ENCODE measurements at places on chromosomes 6 and 20.

DNA sequence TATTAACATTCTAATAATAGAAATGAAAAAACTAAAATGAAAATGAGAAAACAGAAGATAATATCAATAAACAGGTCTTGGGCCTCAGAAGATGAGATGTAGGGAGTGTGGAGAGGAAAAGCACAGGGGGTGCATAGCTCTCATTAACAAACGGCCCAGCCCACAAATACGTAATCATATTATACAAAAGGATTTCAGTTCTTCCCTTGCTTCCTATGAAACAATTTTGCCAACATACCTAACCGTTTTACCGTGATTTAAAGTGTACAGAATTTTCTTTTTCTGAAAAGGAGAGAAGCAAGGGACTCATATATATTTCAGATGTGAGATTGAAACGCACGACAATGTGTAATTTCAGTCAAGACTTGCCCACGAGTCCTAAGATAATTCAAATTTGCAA lies 136.0 kb downstream of the HFE start:
- DNase-seq = no peak

GRCh38 chr6:149445095-149445466 lies 39.7 kb downstream of the ZC3H12D start:
- DNase-seq = no peak

DNA sequence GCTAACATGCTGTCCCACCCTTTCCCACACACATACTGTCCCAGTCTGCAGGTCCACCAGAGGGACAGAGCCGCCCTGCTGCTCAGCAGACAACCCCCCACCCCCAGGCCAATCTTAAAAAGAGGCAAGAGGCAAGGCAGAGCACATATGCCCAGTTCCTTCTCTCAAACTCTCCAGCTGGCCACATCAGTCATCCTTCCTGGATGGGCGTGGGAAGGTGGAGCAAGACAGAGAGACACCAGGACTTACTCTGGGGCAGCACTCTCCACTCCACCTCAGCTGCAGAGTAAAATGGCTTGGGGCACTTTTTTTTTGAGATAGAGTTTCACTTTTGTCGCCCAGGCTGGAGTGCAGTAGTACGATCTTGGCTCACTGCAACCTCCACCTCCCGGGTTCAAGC lies 10.8 kb downstream of the MOCS3 start:
- no peak for DNase-seq

DNA sequence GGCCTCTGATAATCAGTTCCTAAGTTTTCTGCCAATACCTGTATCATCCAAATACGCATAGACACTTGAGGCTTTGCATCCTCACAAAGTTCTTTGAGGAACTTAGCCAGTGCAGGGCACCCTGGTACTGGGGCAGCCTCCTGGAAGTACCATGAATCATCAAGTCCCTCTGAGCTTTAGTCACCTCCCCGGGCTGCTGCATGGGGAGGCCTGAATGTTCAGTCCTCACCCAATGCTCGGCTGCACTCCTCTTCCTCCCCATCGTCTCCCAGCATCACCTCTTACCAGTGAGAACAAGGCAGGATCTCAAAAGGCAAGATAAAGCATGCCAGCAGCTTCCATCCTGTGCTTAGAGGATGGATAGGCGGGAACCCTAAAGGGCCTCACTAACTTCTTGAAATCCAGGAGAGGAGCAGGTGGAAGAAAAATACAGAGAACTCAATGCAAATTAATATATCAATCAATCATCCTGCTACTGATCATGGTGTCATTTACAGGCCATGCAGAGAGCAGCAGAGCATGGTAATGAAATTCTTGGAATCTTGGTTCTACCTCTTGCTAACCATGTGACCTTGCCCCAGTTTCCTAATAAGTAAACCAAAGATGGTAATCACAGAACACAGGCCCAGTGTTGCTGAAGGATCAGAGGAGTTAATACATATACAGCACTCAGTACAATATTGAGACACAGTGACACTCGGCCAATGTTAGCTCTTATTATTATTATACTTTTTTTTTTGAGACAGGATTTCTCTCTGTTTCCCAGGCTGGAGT lies 4.7 kb upstream of the CCN6 start:
- DNase-seq = no peak

- no peak for DNase-seq
Measured at GRCh38 chr20:43198607-43199006, 8.9 kb upstream of the PTPRT start.

- DNase-seq = no peak
Measured at GRCh38 chr6:26452631-26453235, 5.0 kb upstream of the BTN2A1 start.

GRCh38 chr6:52505726-52506409 lies 71.0 kb downstream of the TRAM2 start:
- DNase-seq = no peak

DNA sequence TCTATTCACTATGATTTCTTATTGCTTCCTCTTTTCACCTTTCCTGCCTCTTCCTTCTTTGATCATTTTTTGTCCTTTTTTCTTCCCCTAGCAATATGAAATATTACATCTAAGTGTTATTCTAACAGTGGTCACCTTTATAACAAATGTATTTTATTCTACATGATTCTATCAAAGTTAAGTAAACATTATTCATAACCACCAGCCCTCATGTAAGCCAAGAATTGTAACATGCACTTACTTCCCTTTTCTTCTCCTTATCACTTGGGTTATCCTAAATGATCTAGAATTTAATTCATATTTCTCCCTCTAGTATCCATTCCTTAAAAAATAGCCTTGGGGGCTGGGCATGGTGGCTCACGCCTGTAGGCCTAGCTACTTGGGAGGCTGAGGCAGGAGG lies 88.3 kb upstream of the SLC22A23 start:
- no peak for DNase-seq

- DNase-seq = no peak
Measured at GRCh38 chr6:6686176-6686575, 97.7 kb downstream of the LY86 start.

DNA sequence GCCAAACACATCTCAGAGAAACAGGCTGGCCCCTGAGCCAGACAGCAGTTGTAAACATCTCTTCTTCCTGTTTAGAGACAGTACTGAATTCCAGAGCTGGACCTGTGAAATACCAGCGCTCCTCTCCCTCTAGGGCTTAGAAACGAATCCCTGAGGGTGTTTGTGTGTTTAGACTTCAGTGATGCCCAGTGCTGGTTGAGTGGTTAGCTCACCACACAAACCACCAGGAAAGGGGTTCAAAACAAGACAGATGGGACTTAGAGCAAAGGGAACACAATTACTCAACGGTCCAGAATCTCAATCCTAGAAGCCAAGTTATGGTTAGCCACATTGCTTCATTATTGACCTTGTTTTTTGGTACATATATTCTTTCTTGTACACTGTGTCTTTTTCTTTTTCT lies 108.7 kb upstream of the TMEM170B start:
- no peak for DNase-seq

GRCh38 chr6:161274488-161274858 lies 612 bp upstream of the AGPAT4 start:
- DNase-seq = no peak

- DNase-seq = peak; percentile 72
Measured at GRCh38 chr6:16136091-16136490, 7.2 kb downstream of the MYLIP start.

- no peak for DNase-seq
Measured at GRCh38 chr6:166767230-166767629, 140.2 kb upstream of the RPS6KA2 start.

- no peak for DNase-seq
Measured at GRCh38 chr20:48959899-48960550, 38.5 kb downstream of the ARFGEF2 start.

- no peak for DNase-seq
Measured at GRCh38 chr20:34859826-34860545, 12.7 kb downstream of the GGT7 start.

- peak; percentile 37 for DNase-seq
Measured at GRCh38 chr20:63947638-63948456, 8.4 kb downstream of the UCKL1 start.

DNA sequence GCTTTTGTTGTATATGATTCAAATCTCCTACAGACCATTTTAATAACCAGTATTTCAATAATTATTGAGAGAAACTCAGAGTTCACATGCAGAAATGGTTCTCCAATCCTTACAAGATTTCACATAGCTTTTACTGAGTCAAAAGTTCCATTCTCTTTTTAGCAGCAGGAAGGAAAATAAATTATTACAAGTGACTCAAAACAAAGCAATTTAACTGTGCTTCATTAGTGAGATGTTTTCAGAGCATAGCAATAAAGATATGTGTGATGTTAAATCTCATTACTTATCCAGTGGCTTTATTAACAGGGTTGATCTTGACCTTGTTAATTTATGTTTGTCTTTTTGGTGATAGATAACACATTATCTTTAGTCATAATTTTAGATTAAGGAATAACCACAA lies 22.0 kb downstream of the KIF13A start:
- DNase-seq = no peak

DNA sequence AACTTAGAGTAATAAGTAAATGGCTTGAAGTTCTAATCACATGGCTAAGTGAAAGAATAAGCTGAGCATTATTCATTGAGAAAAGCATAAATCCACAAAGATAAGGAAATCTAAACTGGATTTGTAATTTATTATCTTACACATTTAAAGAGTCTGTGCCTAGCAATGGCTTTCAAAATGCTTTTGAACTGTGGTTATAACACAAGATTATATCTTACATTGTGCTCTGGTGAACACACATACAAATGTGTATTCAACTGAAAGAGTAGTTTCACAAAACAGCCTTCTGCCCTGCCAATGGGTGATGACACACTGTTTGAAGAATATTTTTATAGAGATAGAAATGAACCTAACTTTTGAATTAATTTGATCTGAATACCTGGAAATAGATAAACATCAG lies 83.3 kb downstream of the AFDN start:
- DNase-seq = no peak

DNA sequence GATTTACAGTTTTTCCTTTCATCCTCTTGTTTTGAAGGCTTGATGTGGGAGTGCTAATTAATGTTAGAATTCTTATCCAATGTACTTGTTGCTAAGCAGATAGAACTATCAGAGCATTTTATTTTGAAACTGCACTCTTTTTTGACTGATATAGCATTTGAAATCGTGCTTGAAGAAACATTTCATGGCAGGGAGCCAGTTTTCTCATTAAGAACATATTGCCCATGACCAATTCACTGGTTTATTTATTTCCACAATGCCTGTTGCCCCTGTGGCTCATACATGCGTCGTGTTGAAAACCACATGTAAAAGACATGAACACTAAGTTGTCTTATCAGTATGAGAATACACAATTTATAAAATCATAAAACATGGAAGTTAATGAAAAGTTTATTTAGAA lies 479.7 kb upstream of the FLRT3 start:
- DNase-seq = no peak

GRCh38 chr6:149429427-149430360 lies 29.6 kb downstream of the SUMO4 start:
- no peak for DNase-seq

DNA sequence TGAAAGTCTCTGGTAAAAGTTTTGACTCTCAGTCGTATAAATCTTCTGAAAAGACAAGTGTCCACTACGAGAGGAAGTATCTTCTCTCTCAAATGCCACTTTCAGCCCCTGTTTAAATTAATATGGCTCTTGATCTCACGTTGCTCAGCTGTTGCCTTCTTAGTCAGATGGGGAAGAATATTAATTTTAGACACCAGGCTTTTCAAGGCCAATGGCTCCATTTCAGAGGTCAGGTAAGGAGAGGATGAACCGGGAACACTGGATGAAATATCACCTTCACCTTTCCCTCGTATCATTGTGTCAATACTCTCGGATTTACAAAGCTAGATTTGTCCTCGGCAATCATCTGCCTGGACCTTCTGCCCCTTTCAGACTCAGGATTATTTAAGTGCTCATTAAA lies at the start of gene MYLK4:
MYLK4 (minus strand) TSS at position 91 of the 400 bp plus-strand sequence. CDS start 1,628 bp downstream, outside the sequence.
- DNase-seq = no peak

- no peak for DNase-seq
Measured at GRCh38 chr6:17957498-17957897, 29.9 kb downstream of the KIF13A start.

GRCh38 chr6:4220558-4220957 lies 85.2 kb upstream of the ECI2 start:
- DNase-seq = no peak

- DNase-seq = no peak
Measured at GRCh38 chr20:2603816-2604505, 48.5 kb upstream of the NOP56 start.

GRCh38 chr6:95785785-95786184 lies 208.4 kb downstream of the MANEA start:
- DNase-seq = no peak

Data from CD4-positive, alpha-beta T cell treated with Interleukin-10 for 1 hour (primary cell).